ENCODE measurements at places on chromosomes 3 and 15.

DNA sequence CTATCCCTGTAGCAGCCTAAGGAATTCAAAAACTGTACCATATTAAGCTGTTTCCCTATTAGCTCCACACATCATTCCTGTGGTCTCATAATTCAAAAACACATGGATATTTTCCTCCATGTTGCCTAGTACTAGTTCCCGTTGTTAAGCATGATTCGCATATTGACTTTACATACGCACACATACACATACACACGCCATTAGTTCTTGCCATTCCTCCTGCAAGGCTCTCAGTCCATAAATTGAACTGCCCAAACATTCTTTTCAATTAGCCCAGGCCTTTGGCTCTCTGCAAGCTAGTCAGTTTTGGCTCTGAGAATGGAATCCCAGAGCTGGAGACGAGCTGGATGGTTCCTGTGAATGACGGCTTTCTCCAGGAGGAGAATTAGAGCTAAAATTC is 57.2 kb upstream of the RAD18 start:
- DNase-seq, result no peak

- no peak for DNase-seq
Observed at GRCh38 chr3:135082706-135083105, 287.6 kb downstream of the EPHB1 start.

DNA sequence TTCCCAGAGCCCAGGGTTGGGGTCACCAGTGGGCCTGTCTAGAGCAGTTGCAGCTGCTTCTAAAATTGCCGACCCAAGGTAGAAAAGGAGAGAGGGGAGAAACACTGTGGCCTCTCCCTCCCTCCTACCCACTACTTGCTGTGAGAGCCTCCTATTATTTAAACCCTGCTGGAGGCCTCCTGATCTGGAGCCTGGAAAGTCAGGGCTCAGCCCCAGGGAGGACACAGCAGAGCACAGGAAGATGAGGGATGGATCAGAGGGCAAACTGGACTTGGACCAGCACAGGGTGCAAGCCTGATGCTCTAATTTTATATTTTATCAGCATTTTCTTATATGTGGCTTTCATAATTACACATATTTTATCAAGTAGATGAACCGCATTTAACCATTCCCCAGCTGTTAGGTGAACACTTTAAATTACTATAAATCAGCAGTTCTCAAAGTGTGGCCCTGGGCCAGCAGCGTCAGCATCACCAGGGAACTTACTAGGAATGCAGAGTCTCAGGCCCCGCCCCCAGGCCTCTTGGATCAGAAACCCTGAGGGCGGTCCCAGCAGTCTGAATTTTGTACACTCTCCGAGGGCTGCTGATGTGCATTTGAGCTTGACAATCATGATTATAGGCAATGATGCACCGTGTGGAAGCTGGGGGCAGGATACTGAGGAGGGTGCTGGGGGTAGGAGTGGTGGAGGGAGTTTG is 26.7 kb downstream of the SMAD3 start:
- no peak for DNase-seq

DNA sequence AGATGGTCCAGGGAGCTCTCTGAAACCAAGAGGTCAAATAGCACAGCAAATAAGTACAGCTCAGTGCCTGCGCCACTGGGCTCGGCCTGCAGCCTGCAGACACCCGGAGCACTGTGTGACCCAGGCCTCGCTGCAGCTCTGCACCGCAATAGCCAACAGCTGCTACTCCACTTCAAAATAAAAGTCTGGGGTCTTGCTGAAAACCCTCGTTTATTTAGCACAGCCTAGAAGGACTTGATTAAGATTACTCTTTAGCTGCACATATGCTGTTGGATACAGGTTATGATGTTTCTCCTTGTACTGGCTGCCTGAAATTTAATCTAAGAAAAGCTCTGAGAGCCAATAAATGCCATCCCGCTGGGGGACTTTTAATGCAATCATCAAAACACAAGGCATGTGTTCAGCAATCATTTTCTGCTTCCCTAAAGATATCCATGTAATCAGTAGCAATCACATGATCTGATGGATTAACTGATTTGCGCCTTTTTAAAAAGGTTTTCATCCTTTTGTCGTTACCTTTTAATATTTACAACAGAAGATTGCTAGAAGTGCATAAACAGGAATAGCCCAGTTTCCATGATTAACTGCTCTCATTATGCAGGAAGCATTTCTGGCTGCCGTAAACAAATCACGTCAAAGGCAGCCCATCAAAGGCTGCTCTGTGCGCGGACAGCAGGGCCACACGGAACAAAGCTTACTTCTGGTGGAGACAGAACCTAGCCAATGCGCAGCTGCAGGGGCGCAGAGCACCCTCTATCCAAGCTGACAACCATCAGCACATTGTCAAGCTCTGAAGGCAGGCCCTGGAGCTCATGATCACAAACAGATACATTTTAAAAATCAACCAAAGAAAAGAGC is 58.8 kb downstream of the CLASP2 start:
- DNase-seq, result peak; percentile 89

GRCh38 chr3:195352895-195353488 is 82.0 kb upstream of the XXYLT1 start:
- DNase-seq, result no peak

GRCh38 chr15:63628123-63628822 is 31.1 kb downstream of the FBXL22 start:
- no peak for DNase-seq

DNA sequence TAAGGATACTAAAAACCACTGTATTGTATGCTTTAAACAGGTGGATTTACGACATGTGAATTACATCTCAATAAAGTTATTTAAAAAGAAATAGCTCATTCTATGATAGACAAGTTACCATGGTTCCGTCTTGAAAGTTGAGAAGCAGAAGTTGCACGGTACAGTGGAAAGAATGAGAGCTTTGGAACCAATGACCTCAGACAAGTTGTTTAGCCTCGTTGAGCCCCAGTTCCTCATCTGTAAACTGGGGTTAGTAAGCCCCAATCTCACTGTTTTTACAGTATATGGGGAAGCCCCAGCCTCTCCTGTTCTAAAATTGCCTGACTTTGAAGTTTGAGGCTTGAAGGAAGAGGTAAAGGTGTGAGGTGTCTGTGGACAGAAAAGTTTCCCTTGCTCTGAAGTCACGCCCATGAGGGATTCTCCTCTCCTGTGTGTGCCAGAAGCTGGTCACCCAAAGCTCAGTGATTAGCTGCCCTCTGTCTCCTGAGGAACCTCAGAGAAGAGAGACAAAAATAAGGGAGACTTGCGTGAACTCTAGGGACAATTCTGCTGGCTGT is 10.0 kb downstream of the CRYGS start:
- no peak for DNase-seq

- no peak for DNase-seq
Observed at GRCh38 chr15:40815042-40815698, 7.9 kb upstream of the DNAJC17 start.

- DNase-seq, result no peak
Observed at GRCh38 chr3:184741798-184742675, 30.2 kb upstream of the MAGEF1 start.

DNA sequence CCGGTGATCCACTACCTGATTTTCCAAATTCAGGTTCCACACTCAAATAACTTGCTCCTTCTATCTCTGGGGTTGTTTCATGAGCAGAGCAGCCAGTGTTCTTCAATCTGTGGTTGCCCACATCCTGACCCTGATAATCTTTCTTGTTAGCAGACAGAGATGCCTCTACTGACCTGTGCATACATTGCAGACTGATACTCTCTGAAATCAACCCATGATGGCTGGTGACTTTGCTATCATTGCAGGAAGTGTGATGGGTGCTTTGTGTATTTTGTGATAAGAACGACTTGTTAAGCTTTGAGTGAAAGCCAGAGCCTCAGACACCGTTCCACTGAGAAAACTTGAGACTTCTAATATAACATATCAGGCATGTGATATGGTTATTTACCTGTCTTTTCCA is 39.9 kb downstream of the GATM start:
- no peak for DNase-seq

DNA sequence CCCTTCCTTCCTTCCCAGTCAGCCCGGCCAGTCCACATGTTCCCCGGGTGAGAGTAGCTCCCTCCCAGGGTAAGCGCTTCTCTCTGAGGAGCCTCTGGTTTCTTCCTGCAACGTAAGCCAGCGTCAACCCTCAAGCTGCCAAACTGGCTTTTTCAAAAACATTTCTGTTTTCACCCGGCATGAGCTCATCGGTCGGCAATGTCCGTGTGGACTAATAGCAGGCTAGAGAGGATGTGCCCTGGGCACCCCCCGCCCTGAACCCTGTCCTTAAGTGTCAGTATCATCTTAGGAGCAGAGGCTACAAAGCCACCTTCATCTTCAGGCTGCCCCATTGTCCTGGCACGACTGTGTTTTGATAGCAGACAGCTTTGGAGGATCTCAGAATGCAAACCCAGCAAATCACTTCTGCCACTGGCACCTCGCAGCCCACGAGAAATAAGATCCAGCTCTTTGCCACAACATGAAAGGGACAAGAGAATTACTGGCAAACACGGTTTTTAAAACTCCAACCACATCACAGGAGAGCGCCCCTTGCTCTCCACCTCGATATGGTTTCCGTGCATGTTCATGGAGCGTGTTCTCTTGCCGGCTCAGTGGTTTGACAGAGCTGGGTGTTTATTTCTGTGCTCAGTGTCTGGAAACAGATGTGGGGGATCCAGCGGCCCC is 9.9 kb downstream of the ALDH1A3 start:
- DNase-seq, result no peak

- no peak for DNase-seq
Observed at GRCh38 chr15:89126009-89126408, 37.8 kb downstream of the ABHD2 start.

DNA sequence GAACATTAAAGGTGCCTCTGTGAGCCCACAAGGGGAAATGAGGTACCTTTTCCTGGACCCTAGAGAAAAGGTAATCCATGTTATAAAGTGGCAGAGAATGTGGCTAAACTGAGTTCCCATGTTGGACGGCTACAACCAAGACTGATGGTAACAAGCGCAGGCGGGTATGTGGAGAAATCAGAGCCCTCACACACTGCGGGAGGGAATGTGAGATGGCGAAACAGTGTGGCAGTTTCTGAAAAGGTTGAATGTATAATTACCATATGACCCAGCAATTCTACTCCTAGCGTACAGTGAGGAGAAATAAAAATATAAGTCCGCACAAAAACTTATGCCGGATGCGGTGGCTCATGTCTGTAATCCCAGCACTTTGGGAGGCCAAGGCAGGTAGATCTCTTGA is 24.1 kb upstream of the SHISA5 start:
- no peak for DNase-seq

- DNase-seq, result no peak
Observed at GRCh38 chr3:127349501-127350171, 61.8 kb upstream of the PRR20G start.

GRCh38 chr3:14680716-14681115 is 5.8 kb downstream of the C3orf20 start:
- DNase-seq, result no peak

DNA sequence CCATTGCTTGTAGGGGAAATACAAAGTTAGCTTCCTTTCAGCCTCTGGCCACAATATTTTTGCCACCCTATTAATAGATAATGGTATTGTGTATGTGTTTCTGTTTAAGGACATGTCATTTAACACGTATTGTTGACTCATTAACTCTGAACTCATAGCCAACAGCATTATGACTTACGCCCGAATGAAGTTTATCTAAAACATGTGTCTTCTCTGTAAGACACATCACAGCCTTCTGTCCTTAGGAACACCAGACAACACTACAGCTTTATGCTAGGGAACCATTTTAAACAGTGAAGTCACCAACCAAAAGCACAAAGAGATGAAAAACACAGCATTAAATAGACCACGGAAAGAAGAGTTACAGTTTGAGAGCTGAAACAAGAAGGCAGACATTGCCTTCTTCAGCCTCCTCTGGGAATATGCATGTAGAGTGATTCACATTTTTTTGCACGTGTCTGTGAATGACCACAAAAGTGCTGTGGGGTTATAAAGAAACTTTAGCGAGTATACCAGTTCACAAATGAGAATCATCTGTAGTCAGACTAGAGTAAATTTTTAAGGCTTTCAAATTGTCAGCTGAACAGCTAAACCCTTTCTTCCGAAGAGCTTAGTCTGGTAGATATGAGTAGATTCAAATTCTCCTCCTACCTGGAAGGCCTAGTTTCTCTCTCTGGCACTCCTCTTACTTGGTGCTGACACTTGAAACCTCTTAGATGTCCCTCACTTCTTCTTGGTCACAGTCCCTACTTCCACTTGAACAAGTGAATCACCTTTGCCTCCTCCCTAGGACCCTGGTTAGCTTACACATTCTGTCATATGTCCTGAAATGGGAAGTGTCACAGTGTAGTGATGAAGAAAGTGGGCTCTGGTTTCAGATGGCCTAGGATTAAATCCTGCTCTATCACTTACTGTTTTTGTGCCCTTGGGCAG is 32.2 kb downstream of the MCTP2 start:
- no peak for DNase-seq

DNA sequence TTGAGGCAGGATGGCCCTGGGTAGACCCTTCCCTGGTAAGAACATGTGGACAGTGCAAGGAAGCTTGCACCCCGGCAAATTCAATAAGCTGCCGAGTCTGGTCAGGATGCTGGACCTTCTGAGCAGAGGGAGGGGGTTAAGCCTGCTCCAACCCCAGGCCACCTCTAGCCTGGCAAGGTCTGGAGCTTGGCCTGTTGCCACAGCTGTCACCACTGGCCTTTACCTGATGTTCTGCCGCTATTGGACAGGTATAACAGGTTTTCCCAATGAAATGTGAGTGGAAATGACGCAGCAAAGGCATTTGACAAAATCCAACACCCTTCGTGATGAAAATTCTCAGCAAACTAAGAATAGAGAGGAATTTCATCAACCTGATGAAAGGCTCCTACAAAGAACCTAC is 699 bp upstream of the MESP1 start:
- DNase-seq, result no peak

DNA sequence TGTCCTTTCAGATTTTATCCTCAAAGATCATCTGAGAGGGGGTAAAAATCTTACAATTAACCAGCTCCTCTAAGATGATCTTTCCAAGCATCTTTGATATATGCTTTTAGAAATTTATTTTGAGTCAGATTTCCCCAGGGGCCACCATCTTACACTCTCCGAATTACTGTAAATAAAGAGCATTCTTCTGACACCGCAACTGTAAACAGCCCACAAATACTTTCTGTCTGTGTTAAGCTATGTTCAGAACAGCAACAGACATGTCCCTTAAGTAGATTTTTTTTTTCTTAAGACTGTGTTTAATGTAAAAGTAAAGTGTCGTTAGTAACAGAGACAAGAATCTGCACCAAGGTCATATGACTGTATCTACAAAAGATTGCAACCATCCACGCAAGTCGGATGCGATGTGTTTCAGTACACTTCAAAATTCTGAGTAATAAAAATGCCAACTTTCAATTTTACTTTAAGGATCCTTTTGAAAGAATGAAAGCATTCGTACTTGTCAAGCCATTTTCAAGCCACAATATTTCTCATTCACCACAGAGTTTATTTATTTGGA is 159.0 kb upstream of the KCNH8 start:
- DNase-seq, result no peak

GRCh38 chr3:160569894-160570652 is 4.7 kb upstream of the KPNA4 start:
- DNase-seq, result no peak

Data from NCI-H2081 (cell line).